Anterior cingulate cortex (tissue), 58 donors: ENCODE measurements at places on chromosomes 4 and X.

GRCh38 chr4:94957030-94957429 is 199.3 kb downstream of the BMPR1B start:
- no peak for DNase-seq

GRCh38 chr4:24675721-24676389 is 91.5 kb upstream of the DHX15 start:
- DNase-seq: no peak

- DNase-seq: no peak
Observed at GRCh38 chr4:173488656-173489055, 41.4 kb downstream of the HAND2 start.

GRCh38 chr4:8682725-8683124 is 90.2 kb downstream of the CPZ start:
- no peak for DNase-seq

GRCh38 chr4:121156822-121157769 is 7.0 kb downstream of the TNIP3 start:
- DNase-seq: no peak

GRCh38 chr4:72918362-72918761 is 151.2 kb downstream of the COX18 start:
- no peak for DNase-seq

- no peak for DNase-seq
Observed at GRCh38 chrX:29012867-29013266, 425.6 kb downstream of the IL1RAPL1 start.

- DNase-seq: no peak
Observed at GRCh38 chr4:5034206-5034605, 14.9 kb upstream of the CYTL1 start.

- no peak for DNase-seq
Observed at GRCh38 chrX:83501530-83501929, 6.6 kb upstream of the POU3F4 start.
